SW480 (cell line): ENCODE measurements at places on chromosomes 1 and 21.

GRCh38 chr1:172041742-172042141 lies 200.4 kb downstream of the DNM3 start:
- no peak for DNase-seq

DNA sequence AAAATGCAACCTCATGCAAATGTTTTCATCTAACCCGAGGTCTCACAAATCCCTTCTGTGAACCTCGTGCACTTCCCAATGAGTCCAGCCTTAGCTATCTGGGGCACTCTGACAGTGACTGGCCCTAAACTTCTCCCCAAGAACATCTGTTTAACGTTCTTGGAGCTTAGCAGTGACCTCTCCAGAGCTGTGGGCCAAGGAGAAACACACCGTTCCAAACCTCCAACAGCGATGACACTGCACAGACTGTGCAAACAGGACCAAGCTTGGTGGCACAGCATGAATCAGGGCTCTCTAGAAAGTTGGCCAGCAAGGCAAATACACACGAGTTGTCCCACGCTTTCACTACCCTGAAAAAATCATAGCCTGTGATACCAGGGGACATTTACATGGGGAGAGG lies 15.8 kb downstream of the BEND5 start:
- no peak for DNase-seq

GRCh38 chr1:166730299-166730888 lies 108.9 kb upstream of the POGK start:
- peak; percentile 17 for DNase-seq

DNA sequence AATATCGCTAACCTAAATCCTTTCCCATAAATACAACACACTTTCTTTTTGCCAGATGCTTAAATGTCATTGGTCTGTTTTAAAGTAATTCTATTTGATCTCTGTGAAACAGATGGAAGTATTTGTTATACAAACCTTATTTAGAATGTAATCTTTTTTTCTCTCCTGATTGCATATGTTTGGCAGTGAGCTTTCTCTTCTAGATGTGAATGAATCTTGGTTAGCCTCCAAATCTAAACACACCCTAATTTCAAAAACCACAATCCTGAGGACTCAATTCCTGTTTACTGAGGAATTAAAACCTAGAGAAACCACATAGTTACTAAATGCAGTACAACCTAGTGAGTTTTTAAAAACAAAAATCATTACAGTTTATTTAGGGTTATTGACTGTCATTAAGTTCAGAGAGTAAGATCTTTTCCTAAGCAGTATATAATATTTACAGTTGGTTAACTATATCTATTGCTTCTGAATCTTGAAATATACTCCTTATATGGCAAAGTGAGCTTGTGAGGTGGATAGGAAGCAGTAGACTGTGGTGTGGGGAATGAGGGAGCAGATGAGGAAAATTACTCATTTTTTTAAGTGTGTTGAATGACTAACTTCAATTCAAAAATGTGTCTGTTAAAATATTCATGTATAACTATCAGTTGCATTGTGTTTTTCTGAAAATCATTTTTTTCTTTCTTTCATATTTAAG lies 218.7 kb downstream of the FMN2 start:
- no peak for DNase-seq

DNA sequence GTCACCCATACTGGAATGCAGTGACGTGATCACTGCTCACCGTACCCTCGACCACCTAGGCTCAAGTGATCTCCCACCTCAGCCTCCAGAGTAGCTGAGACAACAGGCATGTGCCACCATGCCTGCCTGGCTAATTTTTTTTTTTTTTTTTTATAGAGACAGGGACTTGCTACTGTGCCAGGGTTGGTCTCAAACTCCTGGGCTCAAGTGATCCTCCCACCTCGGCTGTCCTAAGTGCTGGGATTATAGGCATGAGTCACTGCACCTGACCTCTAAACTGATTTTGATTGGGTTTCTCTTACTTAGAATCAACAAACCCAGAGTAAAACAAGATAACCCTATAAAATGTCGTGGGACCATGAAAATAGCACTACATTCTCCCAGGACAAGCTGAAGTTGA lies 112.0 kb downstream of the UBE2U start:
- no peak for DNase-seq

DNA sequence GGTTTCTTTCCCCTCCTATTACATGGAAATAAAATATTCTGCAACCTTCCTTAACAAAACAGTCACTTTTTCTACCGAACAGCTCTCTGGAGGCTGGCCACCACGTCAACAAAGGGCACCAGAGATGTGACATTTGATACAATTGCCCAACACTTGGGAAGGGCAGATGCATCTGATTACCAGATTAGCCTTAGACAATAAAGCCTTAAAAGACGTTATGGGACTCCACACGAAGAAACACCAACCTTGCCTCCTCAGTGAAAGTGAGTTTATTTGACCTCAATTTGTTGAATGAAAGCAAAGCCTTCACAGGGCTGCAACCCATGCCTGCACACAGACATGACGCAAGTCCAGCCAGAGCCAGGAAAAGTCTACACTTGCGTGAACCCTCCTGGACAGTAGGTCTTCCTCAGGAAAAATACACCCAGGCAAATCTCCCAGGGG lies 136.1 kb downstream of the TGFBR3 start:
- DNase-seq, result no peak

GRCh38 chr1:7366286-7366954 lies 404.7 kb upstream of the VAMP3 start:
- DNase-seq, result no peak

- DNase-seq, result no peak
These were observed 146.2 kb upstream of the IRF2BP2 start for GRCh38 chr1:234756066-234756774.

DNA sequence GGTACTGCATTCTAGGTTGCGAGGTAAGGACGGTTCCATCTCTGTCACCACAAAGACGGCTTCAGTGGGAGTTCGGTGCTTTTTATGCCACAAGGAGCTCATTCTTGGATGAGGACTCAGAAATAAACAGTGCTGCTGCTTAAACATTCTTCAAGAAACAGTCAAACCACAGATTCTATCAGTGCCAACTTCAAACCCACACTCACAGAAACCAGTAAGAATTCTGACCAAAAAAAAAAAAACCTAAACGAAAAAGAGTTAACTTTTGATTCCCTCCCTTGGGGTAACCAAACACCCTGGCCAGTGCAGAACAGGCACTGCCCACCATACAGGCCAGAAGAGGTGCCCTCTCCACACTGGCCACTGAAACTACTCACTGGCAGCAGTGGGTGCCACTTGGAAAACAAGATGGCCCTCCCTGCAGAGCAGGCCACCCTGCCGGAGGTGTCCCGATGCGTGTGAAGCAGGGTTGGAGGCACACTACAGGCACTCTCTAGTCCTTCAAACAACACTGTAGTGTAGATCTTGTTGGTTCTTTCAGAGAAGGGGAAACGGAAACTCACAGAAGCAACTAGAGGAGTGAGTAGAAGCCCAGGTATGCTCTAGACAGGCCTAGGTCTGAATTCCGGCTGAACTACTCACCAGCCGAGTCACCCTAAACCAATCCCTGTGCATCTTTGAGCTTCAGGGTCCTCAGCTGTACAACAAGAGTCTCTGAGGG lies 87.3 kb upstream of the TLR5 start:
- DNase-seq, result peak; percentile 37

GRCh38 chr21:34724857-34725195 lies 56.0 kb downstream of the CLIC6 start:
- no peak for DNase-seq

GRCh38 chr1:175208773-175209492 lies 16.4 kb upstream of the KIAA0040 start:
- DNase-seq, result no peak

GRCh38 chr1:160911925-160912324 lies 26.9 kb upstream of the ITLN1 start:
- no peak for DNase-seq

DNA sequence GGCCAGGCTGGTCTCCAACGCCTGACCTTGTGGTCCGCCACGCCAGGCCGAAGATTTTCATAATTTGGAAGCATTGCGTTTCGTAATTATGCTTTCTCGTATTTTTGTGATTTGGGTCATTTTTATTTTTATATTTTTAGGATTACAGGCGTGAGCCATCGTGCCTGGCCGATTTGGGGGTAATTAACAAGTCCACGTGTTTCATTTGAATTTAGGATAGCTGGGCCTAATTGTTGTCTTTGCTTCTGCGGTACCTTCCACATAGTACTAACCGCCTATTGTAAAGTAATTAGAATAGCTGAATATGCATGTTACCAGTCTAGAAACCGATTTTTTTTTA lies 1.0 kb downstream of the RCC1 start:
- DNase-seq, result no peak

GRCh38 chr1:216705676-216706075 lies 17.6 kb downstream of the ESRRG start:
- DNase-seq, result no peak

GRCh38 chr1:222310836-222311235 lies 237.1 kb downstream of the HHIPL2 start:
- no peak for DNase-seq

- no peak for DNase-seq
These were observed 10.7 kb upstream of the MYOCOS start for GRCh38 chr1:171611306-171611705.
